HT1080 (cell line): ENCODE measurements at places on chromosomes 5 and 9.

- peak; percentile 97 for DNase-seq
Measured at GRCh38 chr9:133133681-133134387, 12.8 kb upstream of the RALGDS start.

DNA sequence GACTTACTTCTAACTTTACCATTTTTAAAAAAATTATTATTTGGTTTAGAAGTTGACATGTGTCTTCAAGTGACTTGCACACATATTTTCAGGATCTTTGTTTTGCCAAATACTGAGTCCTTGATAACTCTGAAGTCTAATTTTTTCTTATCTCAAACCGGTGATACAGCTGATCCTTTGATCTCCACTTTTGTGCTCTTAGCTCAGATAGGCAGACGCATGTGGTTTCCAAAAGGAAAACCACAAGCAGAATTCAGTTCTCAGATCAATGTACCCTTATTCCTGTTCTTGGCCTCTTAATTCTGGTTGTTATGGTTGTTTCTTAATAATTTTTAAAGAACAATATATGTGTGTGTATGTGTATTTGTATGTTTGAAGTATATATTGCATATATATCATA is 238.3 kb upstream of the EDIL3 start:
- no peak for DNase-seq

GRCh38 chr5:62572918-62573514 is 5.6 kb upstream of the LRRC70 start:
- DNase-seq = no peak

GRCh38 chr5:9324348-9325077 is 221.4 kb downstream of the SEMA5A start:
- DNase-seq = no peak

GRCh38 chr5:74643111-74643562 is 2.6 kb upstream of the ENC1 start:
- DNase-seq = peak; percentile 95

GRCh38 chr9:32587901-32588300 is 14.9 kb upstream of the NDUFB6 start:
- peak; percentile 39 for DNase-seq

DNA sequence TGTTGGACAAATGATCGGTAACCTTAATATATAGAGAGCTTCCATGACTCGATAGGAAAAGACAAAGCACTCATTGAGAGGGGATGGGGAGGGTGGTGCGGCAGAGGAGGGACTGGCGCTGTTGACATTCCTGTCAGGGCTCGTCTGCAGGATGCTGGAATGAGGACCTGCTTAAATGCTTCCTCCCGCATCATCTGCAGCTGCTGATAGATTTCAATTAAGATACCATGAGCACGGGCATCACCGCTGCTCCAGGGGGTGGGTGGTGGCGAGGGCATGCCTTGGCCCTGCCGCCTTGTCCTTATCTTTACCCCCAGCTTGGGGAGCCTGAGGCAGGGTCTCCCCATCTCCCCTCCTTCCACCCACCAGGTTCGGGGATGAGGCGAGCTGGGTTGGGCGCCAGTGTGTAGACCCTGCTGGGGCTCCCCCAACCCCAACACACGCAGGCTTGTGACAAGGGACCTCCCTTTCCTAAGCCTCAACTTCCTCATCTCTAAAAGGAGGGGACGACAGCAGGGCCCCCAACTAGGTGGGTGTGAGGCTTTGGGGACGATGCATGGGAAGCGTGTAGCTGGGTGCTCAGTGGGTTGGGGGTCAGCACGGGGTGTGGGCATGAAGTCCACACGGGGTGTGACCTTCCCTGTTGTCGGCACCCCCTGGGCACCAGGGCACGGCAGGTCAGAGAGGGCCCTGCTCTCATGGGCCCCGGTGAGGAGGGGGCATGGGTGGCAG is 11.7 kb upstream of the QRFP start:
- DNase-seq = no peak

- no peak for DNase-seq
Measured at GRCh38 chr9:28923351-28923750, 1350.1 kb upstream of the C9orf72 start.

DNA sequence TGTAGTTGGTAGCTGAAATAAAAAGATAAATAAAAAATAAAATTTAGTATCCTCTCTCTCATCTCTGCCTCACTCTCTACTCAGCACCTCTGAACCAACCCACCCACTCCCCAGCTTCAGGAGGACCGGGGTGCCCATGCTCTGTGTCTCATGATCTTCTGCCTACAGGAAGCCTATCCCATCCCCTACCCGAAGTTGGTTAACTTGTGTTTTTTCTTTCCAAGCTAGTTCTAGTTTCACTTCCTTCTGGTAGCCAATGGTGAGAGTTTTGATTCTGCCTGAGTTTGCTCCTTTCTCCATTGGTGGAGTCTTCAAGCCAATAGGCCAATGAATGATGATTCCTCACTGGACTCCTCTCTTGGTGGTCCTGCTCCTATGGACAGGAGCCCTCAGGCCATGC is 32.1 kb downstream of the SNX24 start:
- no peak for DNase-seq

DNA sequence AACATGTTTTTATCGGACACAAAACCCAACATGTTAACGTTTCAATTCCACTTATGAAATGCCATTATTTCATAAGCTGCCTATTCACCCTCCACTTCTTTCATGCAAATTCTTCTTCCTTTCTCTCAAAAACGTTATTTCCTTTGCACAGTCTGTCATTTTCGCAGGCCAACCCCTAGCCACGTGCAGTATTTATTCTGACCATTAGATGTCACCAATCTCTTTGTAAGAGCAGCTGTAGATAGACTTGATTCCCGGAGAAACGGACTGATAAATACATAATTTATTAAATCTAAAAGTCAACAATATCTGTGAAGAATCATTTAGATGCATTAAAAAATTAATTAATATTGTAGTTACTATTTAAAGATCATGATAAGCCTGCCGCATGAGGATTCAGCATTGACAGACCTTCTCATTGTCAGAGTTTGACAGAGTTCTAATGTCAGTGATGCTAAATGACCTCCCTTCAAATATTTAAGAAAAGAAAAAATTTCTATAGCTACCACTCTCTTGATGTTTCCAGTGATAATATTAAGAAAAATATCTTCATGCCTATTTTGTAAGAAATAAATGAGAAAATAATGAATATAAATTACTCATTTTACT is 933.6 kb downstream of the CDH12 start:
- DNase-seq = peak; percentile 66

- DNase-seq = no peak
Measured at GRCh38 chr9:12964271-12964670, 189.5 kb downstream of the LURAP1L start.

DNA sequence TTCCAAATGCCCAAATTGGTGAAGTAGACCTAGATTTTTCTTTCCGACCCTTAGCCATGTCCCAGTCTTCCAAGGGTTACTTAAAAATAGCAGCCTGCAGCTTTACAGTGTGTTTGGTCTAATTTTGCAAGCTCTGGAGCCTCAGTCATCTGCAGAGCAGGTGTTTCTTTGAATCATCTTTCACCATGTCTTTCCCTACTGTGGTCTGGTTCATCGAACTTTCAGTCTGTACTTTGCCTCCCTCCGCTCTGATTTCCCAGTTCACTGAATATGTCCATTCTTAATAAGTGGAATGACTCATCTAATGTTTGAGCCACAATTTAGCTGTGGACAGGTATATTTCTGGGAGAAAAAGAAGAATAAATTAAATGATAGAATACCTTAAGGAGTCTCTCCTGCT is 1060.7 kb downstream of the EFNA5 start:
- DNase-seq = no peak

- DNase-seq = peak; percentile 13
Measured at GRCh38 chr5:125668884-125669283, 754.3 kb upstream of the GRAMD2B start.

- DNase-seq = peak; percentile 97
Measured at GRCh38 chr9:36151316-36152210, 15.0 kb downstream of the GLIPR2 start.

GRCh38 chr5:37044120-37044519 is 167.6 kb downstream of the NIPBL start:
- DNase-seq = no peak

GRCh38 chr5:52825826-52826225 is 38.1 kb downstream of the ITGA1 start:
- no peak for DNase-seq

GRCh38 chr5:79471556-79471955 is 42.4 kb downstream of the HOMER1 start:
- DNase-seq = no peak
